Myocyte (in vitro differentiated cells): ENCODE measurements at places on chromosomes 1 and 21. TPM values are rescaled to one million over a fixed set of nuclear protein-coding genes. Genes with fewer than 3 reads are reported as not detected.

NAV1 gene
- 30.5 and 43.3 TPM in 2 replicates for total RNA-seq

SHISAL2A gene
- total RNA-seq, result not detected in 2 replicates

PI4KB gene
- 52.4 and 59.5 TPM in 2 replicates for total RNA-seq

NES gene
- total RNA-seq, result 1,770 and 2,264 TPM in 2 replicates

PAX7 gene
- total RNA-seq, result 0.36 TPM in 1 of 2 replicates, not detected in the other

AMY1B gene
- not detected in 2 replicates for total RNA-seq
